ENCODE measurements at places on chromosomes 11 and 22.

DNA sequence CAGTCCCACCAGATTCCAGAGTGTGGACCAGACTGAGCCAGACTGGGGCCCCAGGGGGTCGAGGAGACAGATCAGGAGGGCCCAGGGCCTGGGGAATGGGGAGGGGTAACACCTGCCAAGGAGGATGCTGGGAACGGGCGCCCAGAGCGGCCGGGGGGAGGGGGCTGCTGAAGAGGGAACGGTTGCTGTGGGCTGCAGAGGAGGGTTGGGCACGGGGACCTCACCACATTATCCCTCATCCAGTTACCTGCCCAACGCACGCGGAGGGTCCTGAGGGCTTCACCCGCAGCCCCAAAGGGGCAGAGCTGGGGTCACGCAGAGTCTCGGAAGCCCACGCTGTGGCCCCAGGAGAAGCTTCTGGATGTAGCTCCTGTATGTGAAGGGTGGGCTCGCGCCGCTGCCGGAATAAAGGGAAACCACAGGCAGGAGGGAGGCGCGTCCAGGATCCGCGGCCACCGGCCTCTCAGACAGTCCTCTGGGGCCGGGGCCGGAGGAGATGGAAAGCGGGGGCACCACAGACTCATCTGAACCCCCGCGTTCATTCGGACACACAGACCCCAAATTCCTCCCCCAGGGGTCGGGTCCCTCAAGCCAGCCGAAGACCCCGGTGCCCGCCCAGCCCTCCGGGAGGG lies 866 bp upstream of the SELENOO start:
- ATAC-seq: peak; percentile 53

GRCh38 chr11:114153224-114153623 lies 93.7 kb downstream of the ZBTB16 start:
- no peak for ATAC-seq

DNA sequence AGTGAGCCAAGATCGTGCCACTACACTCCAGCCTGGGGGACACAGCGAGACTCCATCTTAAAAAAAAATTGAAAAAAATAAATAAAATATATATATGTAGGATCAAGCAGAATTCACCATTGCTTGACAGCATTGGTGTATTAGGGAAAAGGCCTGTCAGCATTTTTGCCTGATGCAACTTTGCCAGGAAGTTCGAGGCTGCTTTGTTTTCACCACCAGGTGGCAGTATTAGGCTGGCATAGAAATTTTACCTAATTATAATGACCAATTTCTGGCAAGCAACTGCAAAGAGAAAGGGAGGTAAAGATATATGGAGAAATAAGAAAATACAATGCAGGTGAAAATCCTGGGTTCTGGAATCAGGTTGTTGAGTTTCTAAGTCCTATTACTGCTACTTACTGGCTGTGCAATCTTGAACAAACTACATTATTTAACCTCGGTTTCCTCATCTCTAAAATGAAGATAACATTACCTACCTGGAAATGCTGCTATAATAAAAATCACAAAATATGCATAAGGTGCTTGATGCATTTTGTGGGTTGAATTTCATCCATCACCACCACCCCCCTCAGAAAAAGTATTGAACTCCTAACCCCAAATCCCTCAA lies 24.7 kb downstream of the LAYN start:
- ATAC-seq: peak; percentile 45

- ATAC-seq: peak; percentile 91
These were observed 2.8 kb upstream of the CABP7 start for GRCh38 chr22:29716814-29717545.

DNA sequence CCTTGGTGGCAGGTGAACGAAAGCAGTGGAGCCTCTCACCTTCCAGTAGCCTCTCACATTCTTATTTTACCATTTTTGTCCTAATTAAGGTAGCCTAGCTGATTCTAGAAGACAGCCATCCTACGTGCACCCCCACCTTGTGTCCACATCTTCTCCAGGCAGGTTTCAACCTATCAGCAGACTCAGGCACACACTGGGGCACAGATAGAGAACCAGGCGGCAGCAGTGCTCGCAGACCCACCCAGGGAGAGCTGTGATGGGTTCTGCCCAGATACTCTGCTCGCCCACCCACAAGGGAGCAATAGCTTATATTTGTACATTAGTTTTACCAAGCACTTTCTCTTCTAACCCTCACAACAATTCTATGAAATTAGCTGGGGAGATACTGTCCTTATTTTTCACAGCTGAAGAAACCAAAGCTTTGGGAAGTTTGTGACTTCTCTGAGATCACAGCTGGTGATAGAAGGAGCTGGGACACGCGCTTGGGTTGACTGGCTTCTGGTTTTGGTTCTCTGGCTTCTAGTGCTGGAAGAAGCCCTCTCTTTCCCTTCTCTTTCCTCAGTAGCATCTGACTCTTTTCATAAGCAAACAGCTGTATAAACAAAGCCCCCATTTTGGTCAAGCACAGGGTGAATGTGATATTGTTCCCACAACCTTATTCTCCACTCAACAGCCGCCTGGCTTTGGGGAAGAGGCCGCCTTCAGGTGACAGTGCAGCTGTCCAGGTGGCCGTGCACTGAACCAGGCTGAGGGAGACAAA lies 36.9 kb downstream of the PPP2R1B start:
- no peak for ATAC-seq

GRCh38 chr22:37244114-37244921 lies at the start of gene RAC2:
Gene RAC2, minus strand, starts transcription at chr22:37244269. Its CDS starts 121 bp downstream, at chr22:37244148.
- peak; percentile 70 for ATAC-seq

GRCh38 chr22:39534591-39535356 lies 2.2 kb upstream of the RPS19BP1 start:
- ATAC-seq: peak; percentile 64

DNA sequence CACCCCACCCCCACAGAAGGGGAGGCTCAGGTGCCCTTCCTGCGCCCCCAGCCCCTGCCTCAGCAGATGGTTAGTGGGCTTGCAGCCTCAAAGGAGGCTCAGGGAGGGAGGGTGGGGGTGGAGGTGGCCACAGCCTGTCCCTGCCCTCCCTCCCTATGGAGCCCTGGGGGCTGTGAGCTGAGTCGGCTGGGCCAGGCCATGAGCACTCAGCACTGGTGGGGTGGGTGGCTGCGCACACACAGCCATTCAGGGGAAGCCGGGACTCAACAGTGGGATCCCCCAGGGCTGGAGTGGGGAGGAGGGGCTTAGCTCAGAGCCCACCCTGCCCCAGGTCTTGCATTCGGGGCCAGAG lies 50.2 kb downstream of the FLRT1 start:
- no peak for ATAC-seq
